Bone marrow (tissue), 2 donors: ENCODE measurements at places on chromosomes 5 and 9.

GRCh38 chr5:176436656-176437055 is 11.5 kb upstream of the FAF2 start:
- DNase-seq, result no peak

GRCh38 chr5:170885256-170885655 is 23.4 kb downstream of the RANBP17 start:
- no peak for DNase-seq

DNA sequence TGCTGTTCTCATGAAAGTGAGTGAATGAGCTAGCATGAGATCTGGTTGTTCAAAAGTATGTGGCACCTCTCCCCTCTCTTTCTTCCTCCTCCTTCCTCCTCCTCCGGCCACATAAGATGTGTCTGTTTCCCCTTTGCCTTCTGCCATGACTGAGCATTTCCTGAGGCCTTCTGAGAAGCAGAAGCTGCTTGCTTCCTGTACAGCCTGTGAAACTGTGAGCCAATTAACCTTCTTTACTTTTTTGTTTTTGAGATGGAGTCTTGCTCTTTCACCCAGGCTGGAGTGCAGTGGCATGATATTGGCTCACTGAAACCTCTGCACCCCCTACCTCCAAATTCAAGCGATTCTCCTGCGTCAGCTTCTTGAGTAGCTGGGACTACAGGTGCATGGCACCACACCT is 6.1 kb downstream of the S100Z start:
- peak; percentile 8 for DNase-seq

- no peak for DNase-seq
These were observed 339.3 kb downstream of the SLIT3 start for GRCh38 chr5:168961681-168962080.

DNA sequence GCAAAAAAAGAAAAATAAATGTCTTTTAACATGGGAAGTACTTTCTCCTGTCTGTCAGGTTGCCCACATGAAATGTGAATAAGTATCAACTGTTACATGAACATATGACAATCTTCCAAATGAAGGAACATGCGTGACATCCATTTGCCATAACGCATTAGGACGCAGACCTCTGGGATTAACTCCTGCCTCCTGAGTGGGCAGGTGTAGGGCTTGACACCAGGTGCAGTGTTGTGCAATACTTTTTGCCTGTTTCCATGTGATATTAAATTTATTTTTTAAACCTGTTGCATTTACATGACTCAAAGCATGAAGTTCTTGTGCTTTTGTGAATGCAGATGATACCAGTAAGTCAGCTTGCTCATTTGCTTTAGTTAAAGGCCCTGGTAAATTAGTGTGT is 8.7 kb upstream of the TMEM141 start:
- no peak for DNase-seq

DNA sequence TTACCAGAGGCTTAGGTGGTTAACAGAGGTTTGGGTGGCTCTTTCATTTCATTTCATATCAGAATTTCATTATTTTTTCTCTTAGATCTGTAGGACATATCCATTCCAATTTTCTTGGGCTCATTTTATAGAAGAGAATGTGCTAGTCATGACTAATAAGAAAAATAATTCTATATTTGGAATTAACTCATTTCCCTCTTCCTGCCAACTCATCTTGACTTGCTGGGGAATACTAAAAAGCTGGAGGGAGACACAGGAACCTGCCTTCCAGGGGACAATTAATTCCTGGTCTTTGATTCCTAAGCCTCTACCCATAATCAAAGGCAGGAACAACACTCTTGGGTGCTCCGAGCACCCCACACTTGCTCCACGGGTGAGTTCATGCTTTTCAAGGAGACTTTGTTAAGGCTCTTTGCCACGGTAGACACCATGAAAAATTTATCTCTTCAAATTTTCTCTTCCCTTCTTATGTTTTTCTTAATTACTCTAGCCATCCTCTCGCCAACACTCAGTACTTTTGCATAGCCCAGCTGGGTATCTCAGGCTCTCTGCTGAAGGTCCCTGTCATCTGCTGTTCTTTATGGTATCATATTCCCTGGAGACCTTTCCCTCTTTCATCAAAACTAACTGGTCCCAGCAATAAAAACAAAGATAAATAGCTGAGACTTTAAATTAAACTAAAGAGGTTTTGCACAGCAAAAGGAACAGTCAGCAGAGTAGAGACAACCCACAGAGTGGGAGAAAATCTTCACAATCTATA is 273.9 kb downstream of the NPR3 start:
- DNase-seq, result no peak

GRCh38 chr9:126411225-126411947 is 84.8 kb downstream of the MVB12B start:
- DNase-seq, result no peak

DNA sequence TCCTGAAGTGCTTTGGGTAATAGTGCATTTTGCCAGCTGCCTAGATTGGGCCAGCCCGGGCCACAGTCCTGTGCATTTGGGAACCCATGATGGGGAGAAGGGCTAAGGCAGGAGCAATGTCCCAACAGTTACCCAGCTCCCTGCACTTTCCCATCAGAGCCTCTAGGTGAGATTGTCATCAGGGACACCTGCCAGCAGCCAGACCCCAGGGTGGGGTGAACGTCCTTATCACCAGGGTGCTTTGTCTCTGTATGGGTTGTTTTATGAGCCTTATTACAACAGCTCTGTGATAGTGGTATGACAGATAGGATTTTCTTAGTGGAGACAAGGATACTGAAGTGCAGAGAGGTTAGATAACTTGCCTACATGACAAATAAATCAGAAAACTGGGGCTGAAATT is 365.7 kb downstream of the OSTF1 start:
- no peak for DNase-seq

GRCh38 chr9:114771889-114772288 is 34.0 kb downstream of the TNFSF15 start:
- no peak for DNase-seq

DNA sequence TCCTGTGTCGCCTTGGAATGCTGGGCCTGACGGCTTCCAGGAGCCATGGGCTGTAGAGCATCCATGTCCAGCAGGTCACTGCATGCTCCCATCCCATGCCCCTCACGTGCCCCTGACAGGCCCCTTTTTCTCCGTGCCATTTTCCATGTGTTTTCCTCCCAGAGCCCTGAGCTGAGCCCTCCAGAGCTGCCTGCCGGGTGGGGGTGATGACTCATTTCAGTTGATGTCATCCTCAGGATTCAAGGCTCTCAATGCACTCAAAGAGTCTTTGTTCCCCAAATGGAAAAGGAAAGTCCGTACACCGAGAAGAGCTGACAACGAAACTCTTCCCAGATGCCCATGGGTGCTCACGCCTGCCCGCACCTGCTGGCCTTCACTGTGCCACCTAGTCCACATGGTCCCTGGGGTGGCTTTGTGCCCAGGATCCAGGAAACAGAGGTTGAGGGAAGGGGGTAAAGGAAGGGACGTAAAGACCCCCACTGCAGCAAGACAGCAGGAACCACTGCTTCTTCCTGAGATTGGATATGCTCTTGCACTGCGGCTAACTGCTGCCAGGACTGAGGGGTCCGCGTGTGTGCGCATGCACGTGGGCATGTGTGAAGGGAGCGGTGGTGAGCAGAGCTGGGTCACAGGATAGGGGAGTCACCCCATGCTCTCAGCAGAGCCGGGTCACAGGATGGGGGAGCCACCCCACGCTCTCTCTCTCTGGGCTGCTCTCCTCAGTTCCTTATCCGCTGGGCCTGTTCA is 27.6 kb downstream of the COL15A1 start:
- no peak for DNase-seq

DNA sequence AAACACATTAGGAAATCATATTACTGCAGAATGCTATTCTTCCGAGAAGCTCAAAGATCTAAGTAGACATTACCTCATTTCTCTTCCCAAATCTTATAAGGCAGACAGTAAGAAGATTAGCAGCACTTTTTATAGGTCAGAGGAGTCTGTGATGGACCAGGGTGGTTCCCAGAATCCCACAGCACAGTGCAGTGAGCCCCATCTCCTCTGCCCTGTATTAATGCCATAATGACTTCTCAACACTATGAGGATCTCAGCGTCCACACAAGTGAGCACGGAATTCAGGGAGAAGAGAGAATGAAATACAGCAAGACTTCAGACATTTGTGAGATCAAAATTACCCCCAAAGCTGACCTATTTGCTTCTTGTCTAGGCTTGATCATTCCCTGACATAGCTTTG is 49.9 kb downstream of the PRUNE2 start:
- DNase-seq, result no peak
